ENCODE measurements at places on chromosomes 3 and 15.

GRCh38 chr15:73680549-73680948 lies 3.6 kb upstream of the CD276 start:
- DNase-seq, result no peak

DNA sequence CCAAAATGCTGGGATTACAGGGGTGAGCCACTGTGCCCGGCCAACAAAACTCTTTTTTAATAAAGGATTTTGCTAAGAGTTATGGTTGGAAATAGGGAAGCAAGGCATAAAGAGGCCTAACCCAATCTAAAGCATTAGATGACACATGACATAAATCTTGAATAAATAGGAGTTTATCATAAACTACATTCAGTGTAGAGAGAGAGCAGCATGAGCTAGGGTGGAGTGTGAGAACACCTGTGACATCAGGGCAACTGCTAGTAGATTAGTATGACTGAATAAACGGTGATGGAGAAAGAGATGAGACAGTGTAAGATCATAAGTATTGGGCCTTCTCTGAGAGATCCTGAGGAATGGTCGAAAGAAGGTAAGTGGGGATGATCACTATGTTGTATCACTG lies 63.7 kb downstream of the DPPA2 start:
- no peak for DNase-seq

DNA sequence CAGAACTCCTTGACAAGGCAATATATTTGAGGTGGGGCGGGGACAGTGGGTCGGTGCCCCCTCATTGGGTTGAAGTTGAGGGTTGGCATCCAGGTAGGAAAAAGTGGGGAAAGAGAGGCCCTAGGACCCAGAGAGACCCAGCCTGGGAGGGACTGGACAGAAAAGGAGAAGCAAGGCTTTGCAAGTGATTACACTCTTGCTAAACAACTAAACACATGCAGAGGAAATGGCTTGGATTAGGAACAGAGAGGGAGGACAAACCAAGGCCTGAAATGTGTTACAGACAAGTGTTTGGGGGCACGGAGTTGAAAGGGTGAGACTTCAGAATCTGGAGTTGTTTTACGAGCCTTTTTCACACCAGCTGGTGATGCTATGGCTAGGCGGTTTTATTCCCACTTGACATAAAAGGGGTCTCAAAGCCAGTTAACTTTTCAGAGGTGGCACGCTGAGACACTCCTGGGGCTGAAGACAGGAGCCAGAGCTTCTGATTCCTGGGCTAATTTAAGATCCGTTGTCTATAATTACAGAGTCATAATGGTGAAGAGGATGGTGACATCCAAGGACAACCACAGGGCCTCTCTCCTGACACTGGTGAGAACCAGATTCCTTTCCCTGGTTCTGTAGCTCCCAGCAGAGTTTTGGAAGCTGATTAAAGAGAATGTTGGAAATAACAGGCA lies 7.7 kb upstream of the KCTD6 start:
- no peak for DNase-seq

- no peak for DNase-seq
Measured at GRCh38 chr3:190548031-190548656, 34.3 kb downstream of the IL1RAP start.

- DNase-seq, result no peak
Measured at GRCh38 chr3:144141074-144141473, 169.5 kb downstream of the DIPK2A start.

- DNase-seq, result peak; percentile 56
Measured at GRCh38 chr3:41199866-41200668, 762 bp downstream of the CTNNB1 start.

- no peak for DNase-seq
Measured at GRCh38 chr3:43965656-43966055, 274.9 kb downstream of the ABHD5 start.

DNA sequence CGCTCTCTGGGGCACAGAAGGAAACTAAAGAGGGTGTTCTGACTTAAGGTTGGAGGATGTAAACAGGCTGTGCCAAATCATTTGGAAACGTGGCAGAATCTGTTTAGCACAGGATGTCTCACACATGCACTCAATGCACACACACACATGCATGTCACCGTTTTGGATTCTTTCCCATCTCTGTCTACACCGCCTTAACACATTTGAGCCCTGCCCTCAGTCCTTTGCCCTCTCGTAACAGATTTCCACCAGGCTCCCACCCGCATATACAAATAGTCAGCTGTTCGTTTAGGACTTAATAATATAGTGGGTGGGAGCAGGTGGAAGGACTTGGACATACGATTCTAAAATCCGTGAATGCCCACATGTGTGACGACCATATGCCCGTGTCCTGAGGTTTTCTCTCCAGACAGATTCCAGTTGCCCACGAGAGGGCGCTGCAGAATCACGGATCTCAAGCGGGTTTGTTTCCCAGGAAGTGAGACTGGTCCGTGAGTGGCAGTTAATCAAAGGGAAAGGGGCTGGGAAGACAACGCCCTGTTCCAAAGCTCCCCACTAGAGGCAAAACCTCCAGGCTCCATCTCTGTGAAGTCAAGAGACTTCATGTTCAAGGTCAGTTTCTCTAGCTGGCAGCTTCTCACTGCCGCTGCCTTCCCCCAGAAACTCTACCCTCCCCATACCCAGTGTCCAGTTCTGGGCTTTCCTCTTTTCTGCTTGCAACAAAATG lies 44.5 kb downstream of the NOX5 start:
- peak; percentile 87 for DNase-seq

DNA sequence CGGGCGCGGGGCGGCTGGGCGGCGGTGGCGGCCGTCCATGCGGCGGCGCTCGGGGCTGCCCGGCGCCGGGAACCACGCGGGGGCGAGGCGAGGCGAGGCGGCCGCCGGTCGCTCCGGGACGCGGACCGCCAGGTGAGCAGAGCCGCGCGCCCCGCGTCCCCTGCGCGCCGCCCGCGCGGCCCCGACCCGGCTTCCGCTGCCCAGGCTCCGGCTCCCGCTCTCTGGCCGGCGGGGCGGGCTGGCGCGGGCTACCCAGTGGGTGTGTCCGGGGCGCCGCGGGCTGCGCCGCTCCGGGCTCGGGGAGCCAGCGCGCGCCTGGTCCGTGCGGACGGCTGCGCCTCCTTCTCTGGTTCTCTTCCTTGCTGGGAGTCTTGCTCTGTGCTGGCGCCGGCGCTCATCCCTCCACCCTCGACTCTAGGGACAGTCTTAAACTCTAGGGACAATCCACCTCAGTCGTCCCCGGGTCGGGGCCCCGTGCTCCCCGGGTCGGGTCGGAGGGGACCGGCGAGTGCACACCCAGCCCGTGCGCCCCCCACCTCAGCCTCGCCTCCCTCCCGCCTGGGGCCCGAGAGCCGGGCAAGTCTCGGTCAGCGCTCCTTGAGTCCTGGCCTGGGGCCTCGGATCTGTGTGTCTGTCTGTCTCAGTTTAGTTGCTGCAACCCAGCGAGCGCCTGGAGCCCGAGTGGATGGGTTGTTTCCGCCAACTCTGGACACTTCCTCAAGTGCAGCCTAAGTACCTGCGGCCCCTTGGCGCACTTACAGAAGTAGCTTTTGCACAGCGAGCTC lies 488 bp downstream of the THSD4 start:
- DNase-seq, result peak; percentile 53

GRCh38 chr3:174483254-174483653 lies 375.9 kb upstream of the NAALADL2 start:
- no peak for DNase-seq

GRCh38 chr15:32956006-32956405 lies 238.2 kb downstream of the GREM1 start:
- DNase-seq, result peak; percentile 61

- no peak for DNase-seq
Measured at GRCh38 chr3:144053121-144053520, 81.5 kb downstream of the DIPK2A start.

DNA sequence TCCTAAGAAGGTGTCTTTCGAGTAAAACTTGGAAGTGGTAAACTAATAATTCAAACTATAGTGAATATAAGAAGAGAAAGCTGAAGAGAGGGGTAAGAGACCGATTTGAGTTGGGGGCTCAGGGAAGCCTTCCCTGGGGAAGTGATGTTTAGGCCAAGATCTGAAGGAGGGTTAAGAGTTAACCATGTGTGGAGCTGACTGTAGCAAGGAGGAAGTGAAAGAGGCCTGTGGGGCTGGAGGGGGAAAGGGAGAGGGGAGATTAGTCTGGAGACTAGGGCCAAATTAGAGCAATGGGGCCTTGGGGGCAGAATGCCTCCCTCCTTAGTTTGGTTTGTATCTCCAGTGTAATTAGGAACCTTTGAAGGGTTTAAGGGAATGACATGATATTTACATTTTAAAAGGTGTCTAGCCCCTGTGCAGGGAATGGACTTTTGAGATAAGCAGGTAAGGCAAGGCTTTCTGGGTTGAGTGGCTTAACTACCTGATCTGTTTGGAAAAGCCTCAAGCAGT lies 2.2 kb downstream of the ZNF592 start:
- DNase-seq, result no peak

GRCh38 chr15:75073197-75073596 lies 49.8 kb downstream of the PPCDC start:
- no peak for DNase-seq

DNA sequence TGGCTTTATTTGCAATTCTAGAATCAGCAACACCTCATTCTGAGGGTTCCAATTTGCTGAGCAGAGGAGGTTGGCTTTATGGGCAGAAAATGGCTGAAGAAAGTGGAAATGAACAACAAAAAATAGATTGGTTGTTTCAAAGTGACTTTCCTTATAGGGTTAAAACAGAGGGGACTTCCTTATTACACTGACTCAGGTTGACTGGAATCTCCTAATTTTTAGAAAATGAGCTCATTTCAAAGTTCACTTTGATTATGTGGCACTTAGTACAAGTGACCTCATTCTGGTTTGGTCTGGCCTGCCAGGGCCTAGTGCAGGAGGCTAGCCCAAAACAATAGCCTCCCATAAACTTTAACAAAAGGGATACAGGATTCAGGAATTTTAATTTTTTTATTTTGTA lies 41.4 kb downstream of the NFKBIZ start:
- peak; percentile 66 for DNase-seq
